EL (cell line): ENCODE measurements at places on chromosomes 3 and 15.

DNA sequence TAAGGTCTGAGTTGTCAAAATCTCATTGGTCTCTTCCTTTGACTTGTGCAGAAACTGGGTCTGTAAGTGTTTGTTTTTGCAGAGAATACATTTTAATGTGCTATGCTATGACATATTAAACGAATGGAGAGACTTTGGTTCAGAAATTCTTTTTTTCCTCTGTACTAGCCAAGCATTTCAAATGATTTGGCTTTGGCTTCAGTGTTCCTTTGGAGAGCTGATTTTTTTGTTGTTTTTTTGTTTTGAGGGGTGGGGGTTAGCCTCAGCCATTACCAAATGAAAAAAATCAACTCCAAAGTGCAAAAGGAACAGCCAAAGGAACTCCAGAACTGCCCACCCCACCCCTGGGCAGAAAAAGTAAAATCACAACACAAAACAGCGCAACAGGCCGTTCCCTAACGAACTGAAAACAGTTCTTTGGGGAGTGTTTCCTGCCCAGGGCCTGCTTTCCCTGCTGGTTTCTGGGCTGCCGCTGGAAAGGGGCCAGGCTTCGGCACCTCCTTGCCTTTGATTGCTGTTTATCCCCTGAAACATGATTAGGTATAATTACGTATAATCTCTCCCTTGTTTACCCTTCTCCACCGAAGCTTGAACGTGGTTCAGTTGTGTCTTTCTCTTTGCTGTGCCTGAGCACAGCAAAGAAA lies 57.6 kb upstream of the NEO1 start:
- DNase-seq, result no peak

GRCh38 chr15:89338036-89338435 lies 3.4 kb upstream of the POLG start:
- no peak for DNase-seq

- no peak for DNase-seq
Measured at GRCh38 chr3:51703068-51703760, 3.7 kb upstream of the GRM2 start.

- no peak for DNase-seq
Measured at GRCh38 chr15:69104050-69104750, 56.2 kb upstream of the GLCE start.

DNA sequence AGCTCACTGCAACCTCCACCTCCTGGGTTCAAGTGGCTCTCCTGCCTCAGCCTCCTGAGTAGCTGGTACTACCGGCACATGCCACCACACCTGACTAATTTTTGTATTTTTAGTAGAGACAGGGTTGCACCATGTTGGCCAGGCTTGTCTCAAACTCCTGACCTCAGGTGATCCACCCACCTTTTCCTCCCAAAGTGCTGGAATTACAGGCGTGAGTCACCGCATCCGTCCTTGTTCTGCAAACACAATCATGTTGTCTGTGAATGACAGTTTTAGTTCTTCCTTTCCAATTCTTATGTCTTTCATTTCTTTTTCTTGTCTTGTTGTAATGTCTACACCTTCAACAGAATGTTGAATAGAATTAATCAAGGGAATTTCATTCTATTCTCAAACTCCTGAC lies 16.3 kb upstream of the SMCO1 start:
- no peak for DNase-seq

- DNase-seq, result no peak
Measured at GRCh38 chr3:13631256-13631655, 82.3 kb downstream of the FBLN2 start.

- no peak for DNase-seq
Measured at GRCh38 chr15:40407330-40407990, 1.9 kb downstream of the IVD start.

DNA sequence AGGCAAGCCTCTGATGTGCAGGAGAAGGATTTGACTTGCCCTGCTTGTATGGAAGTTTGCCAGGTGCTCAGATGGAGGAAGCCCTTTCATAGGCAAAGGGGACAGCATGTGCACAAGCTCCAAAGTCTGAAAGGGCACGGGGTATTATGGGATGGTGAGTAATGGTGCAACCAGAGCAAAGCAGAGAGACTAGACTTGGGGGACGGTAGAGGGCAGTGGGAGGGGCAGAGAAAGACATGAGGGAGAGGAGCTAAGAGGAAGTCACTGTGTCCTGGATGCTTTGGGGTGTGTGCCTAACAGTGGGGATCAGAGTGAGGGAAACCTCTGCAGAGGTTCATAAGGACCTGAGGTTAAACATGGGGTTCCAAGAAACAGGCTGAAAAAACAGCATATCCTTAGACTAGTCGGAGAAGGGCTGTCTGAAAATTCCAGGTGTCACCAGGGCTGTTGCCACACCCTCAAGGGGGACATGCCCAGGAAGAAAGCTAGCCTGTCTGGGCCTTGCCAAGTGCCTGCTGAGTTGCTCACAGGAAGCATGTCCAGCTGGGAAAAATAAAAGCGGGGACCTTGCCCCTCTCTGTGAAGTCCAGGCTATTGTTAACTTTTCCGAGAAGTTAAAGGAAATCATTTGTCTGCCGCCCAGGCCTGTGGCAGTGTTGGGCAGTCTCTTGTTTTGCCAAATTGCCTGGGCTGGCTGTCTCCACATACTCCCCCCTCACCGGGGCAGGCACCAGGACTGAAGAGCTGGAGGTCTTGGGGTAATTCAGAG lies 47.1 kb downstream of the HRH1 start:
- peak; percentile 45 for DNase-seq

- DNase-seq, result no peak
Measured at GRCh38 chr3:195711813-195712534, 8.8 kb upstream of the MUC20 start.

DNA sequence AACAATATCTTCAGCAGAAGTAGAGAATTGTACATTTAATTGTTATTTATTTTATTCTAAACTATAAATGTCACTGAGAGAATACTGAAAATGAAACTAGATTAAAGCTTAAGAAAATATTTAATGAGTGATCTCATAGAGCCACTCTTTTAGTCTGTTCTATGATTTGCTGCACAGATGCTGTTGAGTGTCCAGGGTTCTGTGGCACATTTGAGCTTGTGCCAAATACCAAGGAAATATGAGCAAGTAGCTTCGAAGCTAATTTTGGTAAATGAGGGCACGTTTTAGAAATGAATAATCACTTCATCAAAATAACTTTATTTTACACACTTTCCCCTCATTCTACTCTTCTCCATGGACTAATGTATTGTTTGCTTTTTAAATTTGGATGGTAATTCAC lies 53.6 kb upstream of the THRB start:
- peak; percentile 18 for DNase-seq

- no peak for DNase-seq
Measured at GRCh38 chr3:108065096-108065495, 25.7 kb downstream of the CD47 start.

- no peak for DNase-seq
Measured at GRCh38 chr3:53232641-53233377, 23.0 kb downstream of the TKT start.

GRCh38 chr15:29822100-29822683 lies at the start of gene TJP1:
TJP1 (minus strand) TSS chr15:29822468; CDS start chr15:29822028, 440 bp downstream.
- DNase-seq, result peak; percentile 79

DNA sequence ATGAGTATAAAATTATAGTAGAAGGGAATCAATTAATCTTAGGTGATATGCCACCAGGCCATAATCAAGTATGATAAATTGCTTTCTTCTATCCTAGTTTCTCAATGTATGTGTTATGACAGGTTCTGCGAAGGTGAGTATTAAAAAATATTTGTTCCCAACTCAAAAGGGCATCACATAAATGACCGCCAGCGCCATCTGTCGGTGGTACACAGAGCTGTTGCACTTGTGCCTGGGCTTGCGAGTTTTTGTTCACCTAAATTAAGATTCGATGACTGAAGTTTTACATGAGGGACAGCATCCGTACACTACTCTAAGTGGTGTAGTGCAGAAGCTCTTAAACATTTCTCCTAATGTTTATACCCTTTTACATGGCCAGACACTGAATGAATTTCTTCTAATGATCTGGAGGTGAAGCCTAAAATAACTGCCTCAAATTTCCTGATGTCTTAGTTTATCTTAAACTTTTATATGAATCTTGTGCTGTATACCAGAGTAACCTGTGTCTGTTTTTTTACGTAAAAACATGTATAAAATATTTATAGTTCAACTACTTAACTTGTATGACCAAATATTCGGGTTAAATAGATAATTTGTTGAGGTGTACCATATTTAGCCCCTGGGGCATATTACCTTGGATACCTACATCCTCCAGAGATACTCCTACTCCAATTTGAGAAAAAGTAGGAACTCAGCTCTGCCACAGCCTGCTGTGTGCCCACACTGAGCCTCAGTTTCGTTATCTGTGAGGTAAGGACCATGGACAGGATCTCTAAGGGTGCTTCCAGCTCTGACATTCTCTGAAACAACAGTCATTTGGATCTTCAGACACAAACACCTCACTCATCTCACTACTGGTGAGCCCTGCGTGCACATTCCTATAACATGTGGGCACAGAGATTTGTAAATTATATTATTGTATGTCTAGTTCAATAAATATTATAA lies 365.6 kb downstream of the MAGI1 start:
- DNase-seq, result peak; percentile 47

- no peak for DNase-seq
Measured at GRCh38 chr15:51093488-51093838, 1.2 kb downstream of the TNFAIP8L3 start.

- DNase-seq, result no peak
Measured at GRCh38 chr15:28991236-28992171, 105.7 kb downstream of the APBA2 start.

DNA sequence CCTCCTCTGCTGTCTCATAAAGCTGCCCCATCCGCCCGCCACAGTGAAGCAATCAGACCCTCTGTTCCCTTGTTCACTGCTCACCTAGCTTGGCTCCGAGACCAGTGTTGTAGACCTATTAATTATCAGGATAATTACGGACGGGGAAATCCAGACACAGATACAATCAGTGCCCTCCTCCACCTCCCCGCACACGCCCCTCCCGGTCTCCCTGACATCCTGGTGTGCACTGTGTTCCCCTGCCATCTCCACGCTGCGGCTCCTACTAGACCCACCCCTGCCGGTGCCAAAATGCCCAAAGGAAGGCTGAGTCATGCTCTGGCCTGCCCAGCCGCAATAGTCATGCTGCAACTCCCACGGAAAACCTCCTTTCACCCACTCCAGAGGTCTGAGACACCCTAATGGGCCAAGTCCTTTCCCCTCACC lies 277.3 kb upstream of the TLE3 start:
- peak; percentile 64 for DNase-seq
